ENCODE measurements at places on chromosomes 3 and 15.

DNA sequence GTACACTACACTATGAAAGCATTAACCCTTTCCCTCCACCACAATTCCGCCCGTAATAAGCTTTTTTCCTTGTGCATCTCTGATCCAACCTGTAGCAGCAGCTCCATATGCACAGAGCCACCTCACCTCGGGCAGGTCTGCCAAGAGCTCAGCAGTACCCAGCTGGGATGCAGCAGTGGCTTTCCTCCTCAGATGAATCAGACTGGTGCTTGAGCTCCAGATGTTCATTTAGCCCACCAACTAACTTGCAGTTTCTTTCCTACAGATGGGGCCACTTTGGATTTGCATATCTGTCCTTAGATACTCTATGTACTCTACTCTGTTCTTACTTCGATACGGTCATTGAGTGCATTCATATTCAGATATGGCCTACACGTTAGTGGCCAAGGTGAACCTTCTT lies 14.8 kb upstream of the FSIP1 start:
- no peak for DNase-seq

- no peak for DNase-seq
These were observed 220.2 kb downstream of the NTRK3 start for GRCh38 chr15:88036154-88036839.

DNA sequence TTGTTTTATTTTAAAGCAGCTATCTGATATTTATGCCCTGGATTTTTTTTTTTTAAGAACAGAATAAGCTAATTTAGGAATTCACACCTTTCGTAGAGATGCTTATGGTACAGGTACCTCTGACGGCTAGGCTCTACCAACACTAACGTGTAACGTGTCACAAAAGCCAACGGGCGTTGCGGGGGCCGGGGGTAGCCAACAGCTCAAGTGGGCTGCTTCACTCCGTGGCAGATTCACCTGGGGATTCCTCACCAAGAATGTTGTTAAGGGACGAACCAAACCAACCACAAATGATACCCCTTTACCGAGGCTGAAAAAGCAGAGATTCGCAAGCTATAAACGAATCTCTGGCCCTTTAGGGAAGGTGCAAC lies 1.0 kb downstream of the TMCC1 start:
- DNase-seq: no peak

- no peak for DNase-seq
These were observed 854.2 kb downstream of the SI start for GRCh38 chr3:164224126-164224525.

DNA sequence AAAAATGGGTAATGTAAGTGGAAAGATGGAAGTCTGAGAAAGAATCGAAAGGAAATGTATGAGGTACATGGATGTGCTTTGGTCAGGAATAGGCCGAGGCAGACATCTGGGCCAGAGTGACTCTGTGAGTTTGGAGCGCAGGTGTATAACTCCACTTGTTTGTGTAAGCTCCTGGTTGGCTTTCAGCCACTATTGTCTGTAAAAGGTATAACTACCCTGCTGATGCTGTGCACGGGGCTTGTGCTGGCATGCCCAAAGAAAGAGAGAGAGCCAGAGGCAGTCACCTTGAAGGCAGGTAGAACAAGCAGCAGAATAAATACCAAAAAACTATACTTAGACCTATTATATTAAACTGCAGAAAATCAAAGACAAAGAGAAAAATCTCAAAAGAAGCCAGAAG lies 32.7 kb upstream of the CD96 start:
- no peak for DNase-seq

- no peak for DNase-seq
These were observed 81.0 kb upstream of the CDIN1 start for GRCh38 chr15:36498401-36498800.

DNA sequence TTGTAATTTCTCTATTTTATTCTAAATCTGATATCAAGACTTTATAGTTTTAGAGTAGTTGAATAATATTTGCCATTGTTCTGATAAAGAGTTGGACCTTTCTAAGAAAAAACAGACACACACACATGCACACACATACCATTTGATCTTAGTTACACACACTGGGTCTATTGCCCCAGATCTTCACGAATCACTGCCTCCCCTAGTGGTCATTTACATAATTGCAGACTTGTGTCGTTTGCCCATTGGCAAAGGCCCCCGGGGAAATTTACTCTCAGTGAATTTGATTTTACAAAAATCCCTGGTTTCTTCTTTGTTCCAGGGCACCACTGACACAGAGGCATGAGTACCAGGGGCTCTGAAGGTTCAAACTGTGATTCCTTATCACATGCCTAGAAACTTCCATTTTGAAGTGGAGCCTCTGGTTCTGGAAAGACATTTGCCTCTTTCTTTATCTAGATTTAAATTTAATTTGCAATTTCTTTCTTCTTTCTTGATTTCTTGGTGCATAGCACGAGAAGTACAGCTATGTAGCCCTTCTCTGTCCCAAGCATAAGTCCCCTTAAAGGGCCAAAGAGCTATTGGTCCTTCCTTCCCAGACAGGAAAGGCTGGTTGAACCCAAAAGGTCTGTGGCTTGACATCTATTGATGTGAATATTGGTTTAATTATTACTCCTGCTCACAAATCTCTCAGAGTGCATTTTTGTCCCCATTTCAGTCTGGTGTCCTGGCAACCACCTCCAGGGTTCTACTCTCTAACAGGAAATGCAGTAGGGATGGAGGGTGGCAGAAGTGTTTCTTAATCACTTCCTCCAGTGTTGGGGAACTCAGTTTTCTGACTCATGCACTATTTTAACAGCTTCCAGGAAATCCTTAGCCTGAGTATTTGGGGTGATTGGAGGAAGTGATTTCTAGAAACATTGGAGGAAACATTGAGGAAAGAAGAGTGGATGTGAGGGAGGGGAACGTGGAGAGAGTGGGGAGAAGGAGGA lies 32.4 kb upstream of the SLC6A11 start:
- no peak for DNase-seq

DNA sequence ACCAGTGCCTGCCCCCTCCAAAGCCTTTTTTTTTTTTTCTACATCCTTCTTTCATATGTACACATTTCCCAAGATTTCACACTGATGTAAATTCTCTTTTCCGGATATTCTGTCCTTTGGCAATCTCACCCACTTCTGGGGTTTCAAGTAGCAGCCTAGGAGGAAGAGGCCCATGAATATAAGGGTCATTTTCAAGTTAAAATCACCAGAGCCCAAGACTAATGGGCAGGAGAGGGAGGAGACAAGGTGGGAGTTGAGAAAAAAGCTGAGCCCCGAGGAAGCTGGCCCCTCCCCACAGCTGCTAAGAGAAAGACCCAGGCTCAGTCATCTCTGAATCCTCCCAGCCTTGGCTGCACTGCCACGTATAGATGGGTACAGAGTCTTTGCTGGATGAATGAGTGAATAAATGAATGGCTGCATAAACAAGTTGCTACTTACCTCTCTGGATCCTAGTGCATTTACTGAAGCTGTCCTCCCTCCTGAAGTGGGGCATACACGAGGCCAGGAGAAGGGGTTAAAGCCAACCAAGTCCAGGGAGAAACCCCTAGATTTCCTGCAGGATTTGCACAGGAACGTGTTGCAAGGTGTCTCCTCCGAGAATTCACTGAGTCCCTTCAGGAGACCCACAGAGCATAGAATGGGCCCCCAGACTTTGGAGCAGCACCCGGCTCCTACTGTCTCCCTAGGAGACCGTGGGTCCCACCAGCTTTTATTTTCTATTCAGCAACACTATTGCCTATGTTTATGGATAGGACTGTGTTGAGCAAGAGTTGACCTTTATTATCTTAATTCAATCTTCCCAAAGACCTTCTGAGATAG lies 100.8 kb upstream of the LIPC start:
- DNase-seq: no peak

DNA sequence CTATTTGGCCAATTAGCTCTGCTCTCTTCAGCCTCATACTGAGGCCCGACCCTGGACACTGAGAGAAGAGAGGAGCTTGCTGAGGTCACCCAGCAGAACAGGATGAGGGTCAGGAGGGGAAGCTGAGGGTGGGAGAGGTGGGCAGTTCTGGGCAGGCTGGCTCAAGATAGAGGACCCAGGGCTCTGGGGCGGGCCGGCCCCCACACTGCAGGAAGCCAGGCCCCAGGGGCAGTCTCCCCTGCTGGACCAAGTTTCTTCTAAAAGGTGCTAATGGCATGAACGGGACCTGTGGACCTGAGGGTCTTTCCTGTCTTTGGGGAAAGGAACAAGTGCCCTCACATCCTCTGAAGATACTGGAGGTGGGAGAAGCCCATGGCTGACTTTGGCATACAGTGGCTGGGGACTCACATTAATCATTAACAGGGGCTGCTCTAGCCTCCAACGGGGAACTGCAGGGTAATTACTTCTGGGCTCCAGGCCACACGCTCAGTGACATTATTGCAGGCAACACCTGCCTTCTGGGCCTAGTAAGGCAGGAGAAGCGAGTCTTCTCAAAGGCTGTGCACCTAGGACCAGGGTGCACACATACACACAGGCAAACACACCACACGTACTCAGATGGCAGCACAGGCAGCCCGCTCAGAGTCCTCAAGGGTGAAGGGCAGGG lies 10.6 kb downstream of the HCN4 start:
- DNase-seq: no peak

GRCh38 chr3:150540991-150541390 lies 5.3 kb downstream of the SERP1 start:
- DNase-seq: no peak

GRCh38 chr3:41247055-41248004 lies 48.0 kb downstream of the CTNNB1 start:
- no peak for DNase-seq

DNA sequence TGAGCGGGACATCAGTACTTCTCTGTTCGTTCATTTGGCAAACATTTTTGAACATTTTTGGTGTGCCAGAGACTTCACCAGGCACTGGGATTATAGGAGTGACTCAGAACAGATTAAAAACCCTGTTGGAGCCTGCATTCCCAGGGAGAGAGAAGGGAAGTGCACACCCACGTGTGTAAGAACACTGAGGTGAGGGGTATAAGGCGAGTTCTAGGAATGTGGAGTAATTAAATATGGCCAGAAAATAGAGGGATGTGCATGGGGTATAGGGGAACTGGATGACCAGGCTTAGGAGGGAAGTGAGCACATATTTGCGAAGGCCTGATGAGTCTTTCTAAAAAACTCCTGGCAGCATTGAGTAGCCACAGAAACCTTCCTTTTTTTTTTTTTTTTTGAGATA lies 401.2 kb upstream of the C2CD4B start:
- DNase-seq: no peak

GRCh38 chr3:46895204-46895660 lies 17.7 kb downstream of the PTH1R start:
- no peak for DNase-seq

- DNase-seq: no peak
These were observed 33.3 kb downstream of the DET1 start for GRCh38 chr15:88513195-88513594.

- no peak for DNase-seq
These were observed 4.5 kb upstream of the WWTR1 start for GRCh38 chr3:149662240-149662887.

DNA sequence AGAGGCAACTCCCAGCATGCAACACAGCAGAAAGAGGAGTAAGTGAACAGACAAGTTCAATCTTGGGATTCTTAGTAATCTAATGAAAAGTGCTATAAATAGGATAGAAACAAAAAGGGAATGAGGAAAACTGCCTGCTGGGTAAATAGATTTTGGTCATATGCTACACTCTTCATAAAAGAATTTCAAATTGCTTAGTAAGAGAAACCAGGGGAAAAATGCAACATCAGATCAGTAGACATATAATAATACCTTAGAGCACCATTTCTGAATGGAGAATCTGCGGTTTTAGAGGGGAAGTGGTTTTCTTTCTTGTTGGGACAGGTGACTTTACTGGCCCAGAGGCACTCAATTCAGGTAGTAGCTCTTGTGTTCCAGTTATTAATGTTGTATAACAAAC lies 13.4 kb upstream of the TBC1D5 start:
- DNase-seq: no peak

- no peak for DNase-seq
These were observed 3.2 kb downstream of the NEIL1 start for GRCh38 chr15:75349851-75350588.

DNA sequence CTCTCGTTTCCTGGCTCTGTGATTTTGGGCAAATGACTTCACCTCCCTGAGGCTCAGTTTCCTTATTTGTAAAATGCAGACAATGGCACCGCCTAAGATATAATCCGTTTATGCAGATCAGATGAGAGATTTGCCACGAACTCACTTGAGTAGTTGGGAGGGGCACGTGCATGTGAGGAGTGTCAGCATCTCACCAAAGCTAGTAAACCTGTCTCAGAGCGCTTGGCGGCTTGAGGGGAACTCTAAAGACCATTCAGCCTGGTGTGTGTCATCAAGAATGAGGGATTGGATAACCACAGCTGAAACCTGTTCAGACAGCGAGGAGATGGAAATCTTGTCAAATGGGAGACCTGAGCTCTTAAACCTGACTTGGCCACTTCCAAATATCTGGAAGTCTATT lies 48.7 kb downstream of the BDH1 start:
- DNase-seq: no peak

DNA sequence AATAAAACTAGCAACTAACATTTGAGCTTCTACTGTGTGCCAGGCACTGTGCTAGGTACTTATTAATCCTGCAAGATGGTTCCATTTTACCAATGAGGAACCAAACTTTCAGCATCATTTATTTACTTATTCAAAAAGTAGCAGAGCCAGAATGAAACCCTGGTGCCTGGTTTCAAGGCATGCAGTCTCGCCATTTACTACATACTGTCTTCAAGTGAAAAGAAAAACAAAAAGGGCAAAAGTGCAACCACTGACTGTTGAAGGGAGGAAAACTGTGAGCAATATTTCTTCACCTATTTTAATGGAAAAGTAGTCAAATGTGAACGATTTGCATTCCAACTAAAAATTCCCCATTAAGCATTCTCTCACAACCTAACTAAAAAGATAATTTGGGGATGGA lies 8.7 kb downstream of the DCUN1D1 start:
- no peak for DNase-seq

DNA sequence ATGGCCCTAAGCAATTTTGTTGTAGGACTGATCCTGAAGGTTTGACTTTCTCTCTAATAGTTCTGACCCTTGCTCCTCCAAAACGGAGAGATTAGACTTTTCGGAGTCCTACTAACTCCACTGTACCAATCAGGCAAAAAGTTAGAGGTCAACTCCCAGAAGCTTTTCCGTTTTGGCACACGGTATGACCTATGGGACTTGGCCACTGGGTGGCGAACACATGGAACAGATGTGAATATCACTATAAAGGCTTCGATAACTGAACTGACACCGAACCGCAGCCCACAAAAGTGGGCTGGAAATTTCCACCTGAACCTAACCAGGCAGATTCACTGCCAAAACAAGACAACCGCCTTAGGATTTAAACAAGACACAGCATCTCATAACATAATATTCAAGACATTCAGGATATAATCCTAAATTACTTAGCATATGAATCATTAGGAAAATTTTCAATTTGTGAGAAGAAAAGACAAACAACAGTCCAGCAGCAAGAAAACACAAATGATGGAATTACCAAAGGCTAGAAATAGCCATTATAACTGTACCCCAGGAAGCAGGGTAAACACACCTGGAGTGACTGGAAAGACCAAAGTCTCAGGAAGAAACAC lies 12.2 kb upstream of the TM2D3 start:
- no peak for DNase-seq

- DNase-seq: no peak
These were observed 51.8 kb downstream of the TMEM108 start for GRCh38 chr3:133089906-133090485.

Data from urinary bladder (tissue), 4 donors.